ENCODE measurements at places on chromosomes 16 and 17.
A peak's percentile ranks its signal among the peaks of the same experiment; 100 is the strongest.

DNA sequence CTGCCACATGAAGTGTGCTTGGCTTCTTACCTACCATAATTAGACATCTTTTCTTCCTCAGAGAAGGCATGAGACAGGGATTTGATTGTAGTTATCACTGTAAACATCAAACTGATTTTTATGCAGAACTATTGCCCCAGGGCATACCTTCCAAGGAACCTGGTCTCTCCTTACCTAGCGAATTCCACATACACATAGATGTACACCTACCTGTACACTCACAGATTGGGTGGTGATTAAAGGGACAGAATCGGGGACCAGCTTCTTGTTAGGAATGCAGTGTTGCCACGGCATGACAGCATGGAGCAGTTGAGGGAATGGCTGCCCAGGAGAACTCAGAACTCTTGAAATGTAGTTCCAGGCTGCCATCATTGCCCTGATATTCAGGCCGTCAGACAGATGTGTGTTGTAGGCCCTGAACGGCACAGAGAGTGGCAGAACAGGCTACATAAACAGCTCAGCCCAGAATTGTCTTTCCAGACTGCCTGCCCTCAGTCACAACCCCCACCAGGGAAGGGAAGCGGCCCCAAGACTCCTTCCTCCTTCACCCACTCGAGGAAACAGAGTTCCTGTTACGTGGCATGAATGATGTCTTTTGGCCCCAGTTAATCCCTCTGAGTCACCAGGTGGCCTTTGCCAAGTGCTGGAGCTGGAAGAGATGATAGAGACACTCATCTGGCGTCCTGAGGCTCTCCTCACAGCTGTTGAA lies 17.8 kb upstream of the NAGLU start:
- no peak for DNase-seq

- no peak for DNase-seq
These were observed 142.7 kb upstream of the GNAO1 start for GRCh38 chr16:56048425-56049105.

- no peak for DNase-seq
These were observed 24.2 kb downstream of the ZNF652 start for GRCh38 chr17:49337884-49338283.

GRCh38 chr17:8332688-8333087 lies 7.0 kb upstream of the ODF4 start:
- DNase-seq: no peak

DNA sequence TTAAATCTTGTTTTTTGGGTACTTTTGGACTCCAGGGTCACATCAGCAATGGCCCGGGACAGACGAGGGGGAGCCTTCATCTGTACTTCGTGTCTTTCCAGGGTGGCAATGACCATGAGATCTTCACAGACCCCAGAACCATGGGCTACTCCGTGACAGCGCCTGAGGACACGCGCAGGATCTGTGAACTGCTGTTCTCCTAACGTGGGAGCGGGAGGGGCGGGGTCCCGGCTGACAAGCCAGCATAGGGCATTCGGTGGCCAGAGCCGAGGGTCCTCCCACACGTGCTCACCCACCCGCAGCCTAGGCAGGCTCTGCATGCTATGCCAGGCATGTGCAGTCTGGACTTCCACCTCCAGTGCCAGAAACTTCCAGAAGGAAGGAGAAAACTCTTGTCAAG lies 21.2 kb downstream of the CARHSP1 start:
- no peak for DNase-seq

DNA sequence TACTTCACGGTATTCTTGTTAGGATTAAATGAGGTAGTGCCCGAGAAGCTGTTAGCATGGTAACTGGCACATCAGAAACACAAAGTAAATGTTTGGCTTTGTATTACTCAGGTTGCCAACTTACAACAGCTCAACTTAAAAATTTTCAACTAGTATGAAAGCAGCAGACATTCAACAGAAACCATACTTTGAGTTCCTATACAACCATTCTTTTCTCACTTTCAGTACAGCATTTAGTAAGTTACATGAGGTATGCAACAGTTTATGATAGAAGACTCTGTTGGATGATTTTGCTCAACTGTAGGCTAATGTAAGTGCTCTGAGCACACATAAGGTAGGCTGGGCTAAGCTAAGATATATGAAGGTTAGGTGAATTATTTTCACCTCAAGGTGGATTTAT lies 7.7 kb downstream of the CENPN start:
- DNase-seq: no peak

GRCh38 chr17:63483655-63484575 lies 7.1 kb downstream of the ACE start:
- DNase-seq: no peak

DNA sequence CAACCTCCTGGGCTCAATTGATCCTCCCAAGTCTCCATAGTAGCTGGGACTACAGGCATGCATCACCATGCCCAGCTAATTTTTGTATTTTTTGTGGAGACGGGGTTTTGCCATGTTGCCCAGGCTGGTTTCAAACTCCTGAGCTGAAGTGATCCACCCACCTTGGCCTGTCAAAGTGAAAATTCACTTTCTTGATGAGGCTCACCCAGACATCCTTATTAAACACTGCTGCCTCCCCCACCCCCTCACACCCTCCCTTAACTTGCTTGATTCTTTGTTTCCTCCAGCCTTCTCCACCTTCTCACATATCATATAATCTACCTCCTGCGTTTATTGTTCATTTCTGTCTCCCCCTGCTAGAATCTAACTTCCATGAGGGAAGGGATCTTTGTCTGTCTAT lies 46.0 kb upstream of the TEX2 start:
- DNase-seq: no peak

DNA sequence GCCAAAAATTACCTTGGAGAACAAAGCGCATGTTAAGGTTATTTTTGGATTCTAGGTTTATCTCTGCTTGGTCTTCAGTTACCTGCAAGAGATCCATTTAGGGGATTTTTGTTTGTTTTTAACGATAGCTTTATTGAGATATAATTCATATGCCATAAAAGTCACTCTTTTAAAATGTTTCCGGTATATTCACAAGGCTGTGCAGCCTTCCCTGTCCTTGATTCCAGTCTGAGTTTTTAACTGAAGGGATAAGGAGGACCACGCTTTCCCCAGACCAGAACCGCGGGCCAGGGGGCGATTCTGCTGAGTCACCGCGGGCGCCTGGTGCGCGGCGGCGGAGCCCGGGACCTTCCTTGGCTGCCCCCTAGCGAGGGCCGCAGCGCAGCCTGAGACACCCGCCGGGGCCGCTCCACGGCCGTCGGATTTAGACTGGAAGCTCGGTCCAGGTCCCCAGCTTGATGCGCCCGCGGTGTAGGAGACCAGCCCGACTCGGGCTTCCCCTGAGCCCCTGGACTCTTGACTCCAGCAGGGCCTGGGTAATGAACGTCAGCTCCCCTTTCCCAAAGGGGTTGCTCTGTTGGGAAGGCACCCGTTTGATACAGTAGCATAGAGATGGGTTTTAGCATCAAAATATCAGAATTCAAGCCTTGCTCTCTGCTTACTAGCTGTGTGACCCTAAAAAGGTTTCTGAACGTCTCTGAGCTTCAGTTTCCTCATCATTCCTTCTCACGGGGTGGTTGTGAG lies 50.0 kb upstream of the STH start:
- DNase-seq: peak; percentile 20

DNA sequence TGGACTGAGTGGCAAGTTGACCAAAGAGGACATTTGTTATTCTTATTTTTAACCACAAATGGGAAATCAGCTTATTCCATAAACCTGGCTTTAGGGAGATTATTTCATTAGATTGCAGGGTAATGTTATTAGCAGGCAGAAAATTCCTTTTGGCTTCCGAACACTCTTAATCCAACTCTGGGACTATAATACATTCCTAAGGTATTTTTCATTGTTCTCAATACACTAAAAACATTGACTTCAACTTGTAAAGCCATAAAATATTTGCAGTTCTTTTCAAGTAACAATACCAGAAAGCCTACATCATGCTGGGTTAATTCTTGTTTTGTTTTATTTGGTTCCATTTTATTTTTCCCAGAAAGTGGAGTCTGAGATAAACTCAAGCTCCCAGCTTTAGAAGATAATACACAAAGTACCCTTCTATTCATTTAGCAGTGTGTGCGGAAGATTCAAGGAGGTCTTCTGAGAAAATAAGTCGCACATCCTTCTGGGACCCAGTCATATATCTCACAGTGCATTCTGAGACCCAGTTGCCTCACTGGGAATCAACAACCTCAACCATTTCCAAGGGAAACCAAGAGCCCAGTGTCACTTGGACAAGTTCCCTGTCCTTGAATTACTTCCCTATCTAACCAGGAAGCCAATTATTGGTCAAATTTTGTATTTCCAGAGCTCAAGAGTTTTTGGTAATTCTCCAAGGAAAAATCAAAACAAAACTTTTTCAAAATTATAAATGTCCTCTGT lies 389.6 kb upstream of the DYNLRB2 start:
- DNase-seq: no peak

GRCh38 chr17:59632398-59632797 lies 12.7 kb downstream of the CLTC start:
- no peak for DNase-seq

- no peak for DNase-seq
These were observed 526 bp downstream of the MOSMO start for GRCh38 chr16:22008215-22009059.

GRCh38 chr16:82917886-82918595 lies 291.3 kb downstream of the CDH13 start:
- DNase-seq: no peak
